Endodermal cell (in vitro differentiated cells): ENCODE measurements at places on chromosomes 7 and 10. TPM values are rescaled to one million over a fixed set of nuclear protein-coding genes. Genes with fewer than 3 reads are reported as not detected.

PBLD gene
- 3.8 and 5.0 TPM in 2 replicates for total RNA-seq

TMEM176B gene
- 0.31 and 0.38 TPM in 2 replicates for total RNA-seq

MYH16 gene
- not detected in 2 replicates for total RNA-seq

UPK3B gene
- 0.93 to 2.3 TPM (median 1.1 TPM) in 3 replicates for total RNA-seq

- DNase-seq: no peak
Measured at GRCh38 chr7:73387221-73387828, 46.3 kb upstream of the FZD9 start.

DNA sequence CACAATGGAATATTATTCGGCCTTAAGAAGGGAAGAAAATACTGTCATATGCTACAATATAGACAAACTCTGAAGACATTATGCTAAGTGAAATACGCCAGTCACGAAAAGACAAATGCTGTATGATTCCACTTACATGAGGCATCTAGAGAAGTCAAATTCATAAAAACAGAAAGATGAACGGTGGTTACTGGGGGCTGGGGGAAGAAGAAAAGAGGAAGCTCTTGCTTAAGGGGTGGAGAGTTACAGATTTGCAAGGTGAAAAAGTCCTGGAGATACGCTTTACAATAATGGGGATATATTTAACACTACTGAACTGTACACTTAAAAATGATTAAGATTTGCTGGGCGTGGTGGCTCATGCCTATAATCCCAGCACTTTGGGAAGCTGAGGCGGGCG, 49.0 kb downstream of the PSMC2 start:
- no peak for DNase-seq

- peak; percentile 99 for DNase-seq
Measured at GRCh38 chr10:102432162-102432950, at the start of gene CUEDC2. TSS of gene CUEDC2 (minus strand) at chr10:102432574. CDS start at chr10:102425188, 7,386 bp downstream.

DNA sequence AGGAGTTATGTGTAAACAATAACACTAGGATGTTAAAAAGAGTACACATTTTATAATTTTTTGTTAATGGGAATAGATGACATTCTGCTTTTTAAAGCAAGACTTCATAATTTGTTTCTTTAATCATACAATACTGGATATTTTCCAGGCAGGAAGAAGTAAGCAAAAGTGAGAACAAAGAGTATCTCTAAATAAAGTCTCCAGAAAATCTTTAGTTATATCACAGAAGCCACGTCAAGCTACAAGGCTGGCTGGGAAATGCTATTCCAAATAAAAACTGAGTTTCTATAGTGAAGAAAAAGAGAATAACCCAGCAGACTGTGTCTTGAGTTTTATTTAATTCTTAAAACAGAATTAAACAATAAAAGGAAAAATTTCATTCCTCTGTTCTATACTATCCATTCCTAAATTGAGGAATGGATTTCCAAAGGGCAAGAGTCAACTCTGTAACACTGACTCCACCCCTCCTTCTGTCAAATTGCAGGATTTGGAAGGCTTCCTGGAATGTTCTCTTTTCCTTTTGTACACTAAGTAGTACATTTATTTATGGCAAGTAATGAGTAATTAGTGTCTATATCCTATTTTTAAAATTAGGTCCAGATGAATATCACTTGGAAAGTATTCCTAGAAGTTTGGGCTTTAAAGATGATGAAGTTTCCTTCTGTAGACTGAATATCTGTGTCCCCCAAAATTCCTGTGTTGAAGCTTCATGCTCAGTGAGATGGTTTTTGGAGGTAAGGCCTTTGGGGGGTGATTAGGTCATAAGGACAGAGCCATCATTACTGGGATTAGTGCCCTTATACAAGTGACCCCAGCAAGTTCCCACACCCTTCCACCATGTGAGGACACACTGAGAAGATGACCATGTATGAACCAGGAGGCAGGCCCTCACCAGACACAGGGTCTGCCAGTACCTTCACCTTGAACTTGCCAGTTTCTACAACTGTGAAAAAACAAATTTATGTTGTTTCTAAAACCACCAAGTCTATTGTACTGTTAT, 290.9 kb downstream of the CRPPA start:
- no peak for DNase-seq

GRCh38 chr10:6091630-6092029, 2.8 kb downstream of the RBM17 start:
- no peak for DNase-seq
